ENCODE measurements at places on chromosomes 1 and 21.

- no peak for DNase-seq
These were observed 24.3 kb upstream of the MTF1 start for GRCh38 chr1:37883671-37884070.

DNA sequence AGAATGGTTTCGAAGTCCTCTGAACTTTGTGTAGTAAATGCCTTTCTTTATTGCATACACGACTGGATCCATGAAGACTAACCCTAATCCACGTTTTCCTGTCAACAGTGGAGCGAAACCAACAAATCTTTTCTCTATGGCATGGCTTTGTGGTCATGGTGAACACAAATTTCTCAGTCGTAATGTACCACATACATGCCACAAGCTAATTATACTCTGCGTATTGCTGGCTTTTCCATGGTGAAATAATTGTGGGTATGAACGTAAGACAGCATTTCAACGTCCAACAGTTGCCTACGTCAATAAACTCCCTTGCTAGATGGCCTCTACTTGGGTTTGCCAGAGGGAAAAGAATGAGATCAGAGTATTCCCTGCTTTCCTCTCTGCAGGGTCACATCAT is 27.5 kb downstream of the INTS7 start:
- DNase-seq: no peak

DNA sequence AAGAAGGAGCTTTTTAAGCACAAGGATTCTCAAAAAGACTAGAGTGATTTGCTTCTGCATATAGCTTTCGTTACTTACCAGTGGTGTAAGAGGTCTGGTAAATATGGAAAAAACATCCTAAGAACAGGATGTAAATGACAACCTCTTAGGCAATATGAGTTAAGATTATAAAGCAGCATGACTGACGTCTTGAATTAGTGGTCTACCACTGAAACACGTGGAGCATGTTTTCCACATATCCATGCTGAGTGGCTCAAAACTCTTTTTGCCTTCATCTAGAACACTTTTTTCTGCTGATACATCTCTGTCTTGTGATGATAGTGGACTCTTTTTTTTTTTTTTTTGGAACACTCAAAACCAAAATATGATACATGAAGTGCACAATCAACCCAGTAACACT is 44.6 kb downstream of the RCAN1 start:
- no peak for DNase-seq

DNA sequence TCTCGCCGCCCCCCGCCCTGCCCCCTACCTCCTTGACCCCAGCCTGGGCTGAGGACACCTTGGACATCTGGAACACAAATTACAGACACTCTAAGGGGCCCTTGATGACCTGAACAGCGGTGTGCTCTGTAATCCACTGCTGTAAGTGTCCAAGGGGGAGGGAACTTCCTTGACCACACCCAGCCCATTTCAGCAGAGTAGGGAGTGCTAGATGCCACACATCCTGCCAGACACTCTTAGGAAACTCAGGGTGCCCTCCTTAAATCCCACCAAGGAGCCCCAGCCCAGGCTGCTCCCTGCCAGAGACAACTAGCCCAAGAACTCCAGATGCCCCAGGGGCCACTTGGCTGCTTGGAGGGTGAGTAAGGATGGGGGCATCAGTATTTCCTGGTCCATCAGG is 282.2 kb downstream of the RRAGC start:
- DNase-seq: no peak

GRCh38 chr1:26827106-26827604 is 667 bp downstream of the ZDHHC18 start:
- no peak for DNase-seq

- no peak for DNase-seq
These were observed 1144.6 kb upstream of the ADGRL2 start for GRCh38 chr1:80656014-80656636.

DNA sequence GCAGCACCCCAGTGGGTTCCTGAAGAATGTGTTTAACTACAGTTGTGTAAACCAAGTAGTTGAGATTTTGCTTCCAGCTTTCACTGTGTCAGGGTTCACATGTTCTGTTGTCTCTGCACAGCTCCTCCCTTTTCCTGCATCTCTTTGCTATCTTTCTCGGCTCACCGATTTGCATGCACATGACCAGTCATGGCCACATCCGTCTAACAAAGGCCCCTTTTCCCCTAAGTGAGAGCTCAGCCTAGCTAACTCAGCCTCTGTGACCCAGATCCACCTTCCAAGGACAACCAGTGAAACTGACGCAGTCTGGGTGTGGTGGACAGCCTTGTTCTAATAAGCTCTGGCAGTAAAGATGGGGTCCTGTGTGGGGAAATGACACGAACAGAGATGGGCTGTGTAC is 101.1 kb downstream of the ZP4 start:
- DNase-seq: no peak

GRCh38 chr1:245842106-245842505 is 665.0 kb downstream of the SMYD3 start:
- no peak for DNase-seq

DNA sequence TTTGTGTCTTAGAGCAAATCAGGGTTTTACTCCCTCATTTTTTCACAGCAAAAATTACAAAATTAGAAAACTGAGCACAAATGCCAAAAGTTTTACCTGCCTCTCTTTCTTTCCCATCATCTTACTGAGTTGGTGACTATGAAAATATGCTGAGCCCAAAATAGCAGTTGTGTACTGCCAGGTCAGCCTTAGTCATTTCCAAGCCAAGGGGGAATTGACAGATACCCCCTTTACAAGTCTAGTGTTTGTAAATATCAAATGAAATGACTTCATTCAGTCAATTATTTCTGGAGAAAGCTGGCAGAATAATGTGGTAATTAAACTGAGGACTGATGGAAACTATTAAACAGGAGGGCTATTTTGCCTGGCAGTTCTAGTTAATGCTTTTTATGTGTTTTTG is 11.4 kb upstream of the GORAB start:
- DNase-seq: no peak

DNA sequence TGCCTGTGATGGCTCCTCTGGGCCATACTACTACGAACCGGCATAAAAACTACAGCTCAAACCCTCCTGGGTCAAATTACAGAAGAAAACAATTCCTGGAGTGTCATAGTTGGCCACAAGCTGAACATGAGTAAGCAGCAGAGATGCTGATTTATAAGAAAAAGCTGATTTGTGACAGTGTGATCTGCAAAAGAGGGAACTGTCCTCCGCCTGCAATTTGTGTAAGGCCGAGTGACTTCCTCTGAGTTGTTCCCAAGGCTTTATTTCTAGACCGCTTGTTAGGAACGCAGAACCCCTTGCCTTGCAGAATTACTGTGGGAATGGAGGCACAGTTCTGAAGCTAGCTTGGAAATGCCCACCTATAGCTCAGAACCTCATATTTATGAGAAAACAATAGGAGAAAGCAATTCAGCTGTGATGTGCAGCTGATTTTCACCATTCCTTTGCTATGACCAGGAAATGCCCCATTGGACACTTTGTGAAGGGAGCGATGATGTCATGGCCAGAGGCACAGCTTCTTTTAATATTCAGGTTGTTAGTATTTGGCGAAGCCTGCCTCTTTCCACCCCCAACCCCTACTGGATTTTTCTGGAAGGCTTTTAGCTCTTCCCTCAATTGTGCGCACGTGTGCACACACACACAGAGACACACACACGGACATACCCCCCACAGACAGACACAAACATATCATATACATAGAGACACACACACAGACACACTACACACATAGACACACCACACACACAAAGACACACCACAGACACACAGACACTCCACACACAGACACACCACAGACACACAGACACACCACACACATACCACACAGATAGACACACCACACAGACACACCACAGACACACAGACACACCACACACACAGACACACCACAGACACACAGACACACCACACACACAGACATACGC is 47.6 kb downstream of the IER5 start:
- DNase-seq: no peak

DNA sequence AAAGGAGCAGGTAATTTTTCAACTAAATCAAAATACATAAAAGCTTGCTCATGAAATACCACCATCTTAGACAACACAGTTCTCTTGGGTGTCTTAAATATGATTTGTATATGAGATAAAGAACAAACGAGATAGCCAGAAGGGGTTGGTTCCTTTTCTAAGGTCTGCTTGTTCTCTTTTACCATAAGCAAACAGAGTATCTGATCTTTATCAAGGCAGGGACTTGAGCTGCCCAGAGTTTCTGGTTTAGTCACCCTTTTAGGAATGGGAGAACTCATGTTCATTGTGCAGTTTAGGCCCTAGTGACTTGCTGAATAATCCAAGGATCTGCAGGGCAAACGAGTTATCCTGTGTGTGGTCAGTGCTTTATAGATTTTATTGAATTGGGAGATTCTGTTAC is 3.0 kb upstream of the SUCO start:
- peak; percentile 42 for DNase-seq

DNA sequence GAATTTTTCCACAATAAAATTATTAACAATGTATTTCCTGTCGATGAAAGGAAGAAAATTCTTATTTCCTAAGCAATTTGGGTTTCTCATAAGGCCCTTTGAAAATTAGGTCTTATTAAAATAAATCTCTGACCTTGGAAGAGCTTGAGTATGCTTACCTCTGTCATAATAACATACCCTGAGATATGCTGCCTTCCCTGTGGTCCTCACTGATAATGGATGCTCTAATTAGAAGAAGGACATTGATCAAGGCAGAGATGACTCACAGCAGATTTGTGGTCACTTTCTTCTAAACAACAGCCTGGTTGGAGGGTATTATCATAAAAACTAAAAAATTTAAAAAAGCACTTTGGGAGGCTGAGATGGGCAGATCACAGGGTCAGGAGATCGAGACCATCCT is 217.8 kb downstream of the GRIK1 start:
- DNase-seq: no peak

GRCh38 chr21:44571844-44572782 is 1.4 kb upstream of the KRTAP10-4 start:
- no peak for DNase-seq

- DNase-seq: no peak
These were observed 52.4 kb upstream of the GPR157 start for GRCh38 chr1:9181176-9181906.

DNA sequence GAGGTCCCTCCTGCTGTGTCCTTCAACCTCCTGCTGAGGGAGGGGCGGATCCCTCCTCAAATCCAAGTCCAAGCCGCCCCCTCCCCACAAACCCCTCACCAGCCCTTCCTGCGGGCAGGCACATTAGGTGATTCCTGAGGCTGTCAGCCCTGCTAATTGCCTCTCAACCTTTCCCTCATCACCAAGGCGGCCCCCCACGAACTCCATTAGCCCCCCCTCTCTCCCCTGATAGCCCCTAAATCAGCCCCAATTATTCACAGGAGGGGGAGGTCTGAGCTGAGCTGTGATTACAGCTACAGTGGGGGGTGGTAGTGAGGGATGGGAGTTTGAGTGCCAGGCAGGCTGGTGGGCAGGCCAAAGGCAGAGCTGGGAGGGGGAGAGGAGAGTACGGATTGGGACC is 5.8 kb upstream of the PEAR1 start:
- DNase-seq: no peak

GRCh38 chr1:8670371-8670818 is 147.0 kb downstream of the RERE start:
- DNase-seq: no peak

GRCh38 chr1:31272369-31272768 is 24.2 kb downstream of the SNRNP40 start:
- DNase-seq: no peak

- no peak for DNase-seq
These were observed 5.8 kb upstream of the FCRL5 start for GRCh38 chr1:157558119-157558518.

- no peak for DNase-seq
These were observed 932.8 kb downstream of the TTLL7 start for GRCh38 chr1:83065952-83066727.

DNA sequence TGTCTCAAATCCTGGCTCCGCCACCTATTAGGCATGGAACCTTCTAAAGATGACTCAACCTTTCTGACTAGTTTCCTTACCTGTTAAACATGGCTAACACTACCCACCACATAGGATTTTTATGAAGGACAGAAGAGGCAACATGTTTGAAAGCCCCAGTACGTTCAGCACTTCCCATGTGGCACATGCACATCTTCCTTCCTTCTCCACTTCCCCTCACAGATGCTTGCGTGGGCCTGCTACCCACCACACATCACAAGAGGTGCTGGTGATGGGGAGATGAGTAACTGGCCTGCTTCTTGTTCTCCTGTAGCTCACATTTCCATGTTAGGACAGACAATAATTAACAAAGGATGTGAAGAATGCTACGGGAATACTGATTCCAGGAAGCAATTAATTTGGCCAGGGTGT is 7.1 kb downstream of the ZBTB21 start:
- no peak for DNase-seq

GRCh38 chr1:82453511-82454185 is 652.9 kb downstream of the ADGRL2 start:
- no peak for DNase-seq

- no peak for DNase-seq
These were observed 22.5 kb upstream of the IPP start for GRCh38 chr1:45772971-45773370.

- no peak for DNase-seq
These were observed 84.8 kb downstream of the CAMTA1 start for GRCh38 chr1:6870086-6870485.

DNA sequence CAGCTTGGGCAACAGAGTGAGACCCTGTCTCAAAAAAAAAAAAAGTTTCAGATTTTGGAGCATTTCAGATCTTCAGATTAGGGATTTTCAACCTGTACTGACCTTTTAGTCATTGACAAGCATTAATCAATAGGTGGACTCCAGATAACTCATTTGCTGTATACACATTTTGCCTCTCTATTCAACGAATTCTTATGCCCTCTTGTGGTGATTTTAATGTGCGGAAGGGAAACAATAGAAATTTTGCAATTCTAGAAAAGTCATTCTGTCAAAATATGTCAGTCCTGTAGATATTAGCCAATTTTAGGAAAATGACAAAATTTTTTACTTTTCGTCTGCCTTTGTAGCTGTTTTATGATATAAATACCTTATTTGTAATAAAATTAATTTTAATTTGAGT is 11.6 kb upstream of the OR2G2 start:
- peak; percentile 34 for DNase-seq

- DNase-seq: no peak
These were observed 2.5 kb upstream of the LBR start for GRCh38 chr1:225430301-225430700.

DNA sequence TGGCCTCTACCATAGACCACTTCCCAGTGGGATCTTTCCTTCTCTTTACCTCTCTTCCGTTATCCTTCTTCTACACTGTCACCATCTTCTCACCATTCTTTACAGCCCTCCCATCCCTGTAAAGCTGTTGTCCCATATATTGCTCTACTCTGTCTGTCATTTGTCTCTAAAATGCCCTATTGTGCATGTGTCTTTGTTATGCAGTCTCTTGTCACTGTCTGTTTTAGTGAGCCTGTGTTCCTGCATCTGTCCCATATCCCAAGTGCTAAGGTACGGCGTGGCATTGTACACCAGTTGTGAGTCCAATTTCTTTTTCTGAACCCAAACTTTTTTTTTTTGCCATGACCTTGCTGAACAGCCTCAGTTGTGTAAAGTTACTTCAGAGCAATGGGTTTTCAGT is 8.8 kb upstream of the ZBTB18 start:
- DNase-seq: no peak

- DNase-seq: no peak
These were observed 17.4 kb downstream of the PDXK start for GRCh38 chr21:43736224-43736883.
